IMR-90 (cell line): ENCODE measurements at places on chromosomes 13 and 19.

DNA sequence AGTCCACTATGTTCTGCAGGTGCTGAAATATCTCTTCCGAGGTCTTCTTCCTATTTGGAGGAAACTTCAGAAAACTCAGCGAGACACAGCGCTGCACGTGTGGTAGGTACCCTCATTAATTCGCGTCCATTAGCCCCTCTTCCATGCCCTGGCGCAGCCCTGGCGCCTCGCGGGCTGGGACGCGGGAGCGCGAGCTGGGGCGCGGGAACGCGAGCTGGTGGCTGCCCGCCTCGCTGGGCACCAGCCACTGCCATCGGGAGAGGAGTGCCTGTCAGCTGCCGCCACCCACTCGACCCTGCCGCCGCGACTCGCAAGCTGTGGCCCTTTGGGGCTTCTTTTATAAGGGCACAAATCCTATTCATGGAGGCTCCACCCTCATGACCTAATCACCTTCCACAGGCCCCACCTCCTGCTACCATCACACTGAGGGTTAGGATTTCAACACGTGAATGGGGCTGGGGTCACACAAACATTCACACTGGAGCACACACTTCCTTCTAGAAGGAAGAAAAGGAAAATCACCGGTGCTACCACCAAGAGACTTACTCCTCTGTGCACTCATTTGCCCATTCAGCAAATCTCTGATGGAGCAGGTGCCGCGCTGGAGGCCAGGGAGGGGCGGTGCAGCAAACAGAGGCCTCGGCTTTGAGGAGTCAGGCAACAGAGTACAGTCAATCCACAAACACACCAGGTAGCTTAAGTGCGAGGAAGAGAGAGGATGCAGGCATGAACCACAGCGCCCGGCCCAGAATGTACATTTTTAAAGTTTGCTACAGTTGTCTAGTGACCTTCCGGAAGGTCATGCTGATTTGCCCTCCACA is 43.0 kb upstream of the LATS2 start:
- no peak for DNase-seq

DNA sequence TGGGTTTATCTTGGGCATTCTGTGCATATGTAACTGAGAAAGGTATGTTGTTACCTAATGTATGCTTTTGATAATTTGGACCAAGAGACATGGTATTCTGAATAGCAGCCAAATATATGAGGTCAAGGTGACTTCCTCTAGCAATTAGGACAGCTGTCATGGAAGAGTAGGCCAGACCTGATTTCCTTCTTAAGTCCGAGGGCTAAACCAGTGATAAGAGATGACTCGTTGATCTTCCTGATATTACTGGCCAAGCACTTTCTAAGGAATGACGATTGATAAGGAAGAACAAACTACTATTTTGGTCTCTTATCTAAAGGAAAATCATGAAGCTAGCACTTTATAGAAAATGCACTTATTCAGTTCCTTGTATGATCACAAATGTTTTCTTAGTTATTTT is 42.7 kb downstream of the ARHGAP35 start:
- DNase-seq = no peak

GRCh38 chr19:12777217-12778016 is 2.1 kb upstream of the HOOK2 start:
- peak; percentile 68 for DNase-seq

- no peak for DNase-seq
These were observed 1.9 kb downstream of the C2CD4C start for GRCh38 chr19:406971-407510.

DNA sequence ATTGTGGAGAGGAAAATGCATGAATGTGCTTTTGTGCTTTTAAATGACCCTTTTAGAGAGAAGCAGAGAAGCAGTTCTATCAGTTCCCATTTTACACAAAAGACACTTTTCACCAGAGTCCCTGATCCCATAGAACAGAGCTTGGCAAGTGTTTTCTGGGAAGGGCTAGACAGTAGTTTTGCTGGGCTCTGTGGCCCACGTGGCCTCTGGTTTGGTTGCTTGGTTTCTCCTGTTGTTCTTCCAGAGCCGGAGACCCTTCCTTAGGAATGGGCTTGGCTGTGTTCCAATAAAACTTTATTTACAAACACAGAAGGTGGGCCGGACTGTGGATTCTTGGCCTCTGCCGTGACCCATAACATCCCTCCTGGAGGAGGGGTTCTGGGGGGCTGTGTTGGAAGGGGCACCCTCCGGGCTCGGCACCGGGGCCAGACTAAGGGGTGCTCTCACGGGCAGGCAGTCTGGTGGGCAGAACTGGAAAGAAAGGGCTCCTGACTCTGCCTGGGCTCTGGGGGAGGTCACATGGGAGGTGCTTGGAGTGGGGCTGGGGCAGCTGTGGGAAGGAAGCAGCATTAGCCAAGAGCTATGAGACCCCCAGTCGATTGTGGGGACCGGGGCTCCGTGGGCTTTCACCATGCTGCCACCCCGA is 3.2 kb downstream of the SPPL2B start:
- no peak for DNase-seq
